ENCODE measurements at places on chromosomes 6 and 20.
A peak's percentile ranks its signal among the peaks of the same experiment; 100 is the strongest.

DNA sequence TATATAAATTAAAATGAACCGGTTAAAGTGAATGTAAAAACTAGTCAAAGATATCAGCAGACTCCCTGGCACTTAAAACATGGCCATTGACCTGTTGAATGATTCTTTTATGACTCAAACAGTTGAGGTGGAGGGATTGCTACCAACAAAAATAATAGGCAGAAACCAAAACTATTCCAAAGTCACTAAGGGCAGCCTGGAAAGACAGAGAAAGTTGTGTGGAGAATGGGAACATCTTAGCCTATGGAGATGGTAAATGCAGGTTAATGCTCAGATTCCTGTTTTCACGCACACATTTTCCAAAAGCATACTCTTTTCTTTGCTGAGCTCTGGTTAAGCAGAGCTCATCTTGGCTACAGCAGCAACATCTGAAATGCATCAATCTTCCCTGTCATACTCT is 553.5 kb downstream of the HACE1 start:
- DNase-seq, result no peak

DNA sequence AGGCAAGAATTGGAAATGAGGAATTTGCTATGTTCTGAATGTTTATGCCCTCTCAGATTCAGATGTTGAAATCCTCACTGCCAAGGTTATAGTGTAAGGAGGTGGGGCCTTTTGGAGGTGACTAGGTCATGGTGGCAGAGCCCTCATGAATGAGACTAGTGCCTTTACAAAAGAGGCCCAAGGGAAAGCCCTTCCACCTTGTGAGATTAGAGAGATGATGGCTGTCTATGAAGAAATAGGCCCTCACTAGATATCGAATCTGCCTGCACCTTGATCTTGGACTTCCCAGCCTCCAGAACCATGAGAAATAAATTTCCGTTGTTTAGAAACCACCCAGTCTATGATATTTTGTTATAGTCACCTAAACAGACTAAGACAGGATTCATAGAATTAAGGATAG is 10.4 kb downstream of the ASIP start:
- no peak for DNase-seq

GRCh38 chr20:53794529-53795115 is 201.0 kb upstream of the ZNF217 start:
- DNase-seq, result no peak

- DNase-seq, result peak; percentile 23
Observed at GRCh38 chr6:72699159-72699558, 77.3 kb downstream of the KCNQ5 start.

DNA sequence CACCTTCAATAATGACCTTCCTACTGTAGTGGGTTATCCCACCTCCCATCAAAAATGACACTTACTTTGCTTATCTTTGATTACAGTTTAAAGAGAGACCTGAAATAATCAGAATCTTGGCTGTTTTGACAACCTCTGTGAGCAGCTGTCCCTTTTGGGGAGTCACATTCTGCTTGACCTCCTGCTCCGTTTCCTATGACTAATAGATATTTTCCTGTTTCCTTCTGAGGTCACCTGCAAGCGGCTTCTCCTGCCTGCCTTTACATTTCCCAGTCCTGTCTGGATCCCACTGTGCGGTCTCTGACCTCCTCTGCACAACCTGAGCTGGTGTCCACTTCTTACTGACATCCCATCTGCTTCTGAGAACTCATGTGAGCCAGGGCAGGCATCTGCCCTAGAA is 54.2 kb downstream of the TRAM2 start:
- DNase-seq, result peak; percentile 50

DNA sequence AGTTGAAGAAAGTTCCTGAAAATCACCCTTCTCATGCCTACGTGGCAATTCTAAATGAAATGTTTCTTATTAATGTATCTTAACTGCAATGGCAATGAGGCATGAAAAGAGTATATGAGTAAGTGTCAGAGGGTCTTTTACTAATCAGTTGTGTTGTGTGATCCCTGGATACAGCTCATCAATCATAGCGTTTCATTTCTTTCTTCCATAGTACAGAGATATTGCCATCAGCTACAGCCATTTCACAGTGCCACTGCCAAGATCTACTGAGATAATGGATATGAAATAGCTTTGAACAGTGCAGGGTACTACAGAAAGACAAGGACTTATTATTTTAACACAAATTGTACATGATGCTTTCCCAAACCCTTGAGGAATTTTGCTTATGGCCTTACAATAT is 450.8 kb downstream of the KHDRBS2 start:
- no peak for DNase-seq

DNA sequence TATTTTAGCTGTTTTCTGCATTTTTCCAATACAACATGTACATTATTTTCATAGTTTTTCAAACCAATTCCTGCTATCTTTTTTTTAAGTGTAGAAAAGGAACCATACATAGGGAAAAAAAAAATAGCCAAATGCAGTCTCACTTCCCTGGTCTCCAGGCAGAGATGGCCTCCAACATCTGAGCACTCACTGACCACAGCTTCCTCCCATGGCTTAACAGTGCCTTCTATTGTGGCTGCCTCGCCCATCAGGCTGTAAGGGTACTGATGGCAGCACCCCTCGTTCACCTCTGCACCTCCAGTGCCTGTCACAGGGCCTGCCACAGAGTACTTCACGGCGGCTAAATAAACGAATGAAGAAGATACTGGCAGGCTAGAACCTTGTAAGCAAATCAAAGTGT is 591.1 kb downstream of the PTPRT start:
- DNase-seq, result no peak

GRCh38 chr20:20225325-20226043 is 142.4 kb upstream of the INSM1 start:
- no peak for DNase-seq

GRCh38 chr6:35166116-35166515 is 25.0 kb upstream of the TCP11 start:
- DNase-seq, result peak; percentile 26

- DNase-seq, result no peak
Observed at GRCh38 chr20:460707-461106, 1.6 kb downstream of the TBC1D20 start.

DNA sequence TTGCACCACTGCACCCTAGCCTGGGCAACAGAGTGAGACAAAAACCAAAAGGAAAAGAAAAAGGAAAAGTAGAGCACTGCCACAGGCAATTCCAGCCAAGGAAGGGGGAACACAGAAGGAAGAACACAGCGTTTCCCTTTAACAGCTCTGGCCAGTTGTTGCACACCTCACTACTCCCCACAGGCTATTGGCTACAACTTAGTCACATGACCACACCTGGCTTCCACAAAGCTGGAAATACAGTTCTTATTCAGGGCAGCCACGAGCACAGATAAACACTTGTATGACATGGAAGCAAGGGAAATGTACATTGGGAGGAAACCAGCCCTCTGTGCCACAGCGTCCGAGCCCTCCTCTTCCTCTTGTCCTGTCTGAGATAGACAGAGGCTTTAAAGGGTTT is 249.0 kb upstream of the JARID2 start:
- no peak for DNase-seq

DNA sequence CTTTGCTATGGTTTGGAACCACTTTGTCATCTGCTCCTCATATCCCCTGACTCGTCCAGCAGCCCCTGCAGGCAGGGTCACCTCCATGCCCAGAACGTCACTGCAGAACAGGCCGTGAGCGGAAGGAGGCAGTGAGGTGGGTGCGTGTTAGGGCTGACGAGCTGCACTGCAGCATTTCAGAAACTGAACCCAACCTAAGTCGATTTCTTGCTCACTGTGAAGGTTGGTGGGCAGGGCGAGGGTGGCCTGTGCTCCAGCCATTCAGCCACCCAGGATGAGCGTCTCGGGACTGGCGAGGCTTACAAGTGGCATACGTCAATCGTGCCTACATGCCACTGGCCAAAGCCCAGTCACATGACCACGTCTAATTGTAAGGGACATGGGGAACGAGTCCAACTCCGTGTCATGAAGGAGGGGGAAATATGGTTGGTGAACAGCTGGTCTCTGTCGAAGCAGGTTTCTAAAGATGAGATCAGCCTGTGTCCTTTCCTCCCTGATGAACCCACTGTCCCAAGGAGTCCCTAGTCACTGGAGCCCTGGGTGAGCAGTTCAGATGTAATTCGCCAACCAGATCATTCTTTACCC is 289.1 kb downstream of the TAF4 start:
- DNase-seq, result no peak

DNA sequence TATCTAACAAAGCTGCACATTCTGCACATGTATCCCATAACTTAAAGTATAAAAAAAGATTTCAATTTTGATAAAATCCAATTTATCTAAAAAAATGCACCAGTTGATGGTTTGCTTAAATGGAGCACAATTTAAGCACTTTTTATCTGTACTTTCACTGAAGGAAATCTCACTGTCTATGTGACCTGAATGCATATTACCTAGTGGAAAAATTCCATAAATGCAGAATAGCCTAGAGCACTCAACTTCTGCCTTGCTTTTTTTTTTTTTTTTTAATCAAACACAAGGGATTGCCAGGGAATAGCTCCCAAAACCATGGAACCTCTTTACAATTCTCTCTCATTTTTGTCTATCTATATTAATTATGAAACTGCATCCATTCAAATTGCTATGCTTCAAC is 80.4 kb downstream of the RFPL4B start:
- no peak for DNase-seq

- no peak for DNase-seq
Observed at GRCh38 chr6:21149470-21149869, 444.1 kb upstream of the SOX4 start.

DNA sequence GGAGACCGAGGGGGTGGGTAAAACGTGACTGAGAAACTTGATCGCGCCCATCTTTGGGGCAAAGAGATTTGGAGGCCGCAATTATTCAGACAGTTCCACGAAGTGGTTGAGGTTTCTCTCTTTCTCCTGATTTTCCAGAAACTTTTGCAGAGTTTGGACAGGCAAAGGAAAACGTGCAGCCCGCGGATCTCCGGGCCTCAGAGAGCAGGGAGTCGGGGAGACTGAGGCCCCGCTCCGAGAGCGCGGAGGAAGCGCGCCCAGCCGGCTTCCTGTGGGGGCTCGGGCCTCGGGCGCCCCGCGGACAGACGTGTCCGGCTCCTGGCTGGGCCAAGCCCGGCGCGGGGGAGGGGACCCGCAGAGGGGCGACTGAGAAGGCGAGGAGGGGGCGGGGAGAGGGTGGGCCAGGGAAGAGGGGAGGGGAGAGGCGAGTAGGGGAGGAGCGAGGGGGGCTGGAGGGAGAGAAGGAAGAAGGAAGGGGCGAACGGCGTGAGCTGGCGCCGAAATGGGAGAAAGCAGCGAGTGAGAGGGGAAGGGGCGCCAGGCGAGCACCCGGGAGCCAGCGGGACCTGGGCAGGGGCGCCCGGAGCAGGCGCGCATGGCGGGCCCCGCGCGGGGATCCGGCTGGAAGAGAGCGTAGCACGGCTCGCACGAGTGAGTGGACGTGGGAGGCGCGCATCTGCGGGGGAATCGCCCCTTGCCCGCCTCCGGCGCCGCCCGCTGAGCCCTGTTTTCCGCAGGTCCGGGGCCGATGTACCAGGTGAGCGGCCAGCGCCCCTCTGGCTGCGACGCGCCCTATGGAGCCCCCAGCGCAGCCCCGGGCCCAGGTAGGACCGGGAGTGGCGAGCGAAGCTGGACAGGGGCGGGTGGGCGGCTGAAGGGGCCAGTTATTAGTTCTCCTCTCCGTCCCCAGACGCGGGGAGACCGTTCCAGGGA is at the start of gene MDFI:
MDFI (plus strand) TSS at position 467 of the 933 bp plus-strand sequence; CDS start at position 749, 282 bp downstream.
- no peak for DNase-seq

DNA sequence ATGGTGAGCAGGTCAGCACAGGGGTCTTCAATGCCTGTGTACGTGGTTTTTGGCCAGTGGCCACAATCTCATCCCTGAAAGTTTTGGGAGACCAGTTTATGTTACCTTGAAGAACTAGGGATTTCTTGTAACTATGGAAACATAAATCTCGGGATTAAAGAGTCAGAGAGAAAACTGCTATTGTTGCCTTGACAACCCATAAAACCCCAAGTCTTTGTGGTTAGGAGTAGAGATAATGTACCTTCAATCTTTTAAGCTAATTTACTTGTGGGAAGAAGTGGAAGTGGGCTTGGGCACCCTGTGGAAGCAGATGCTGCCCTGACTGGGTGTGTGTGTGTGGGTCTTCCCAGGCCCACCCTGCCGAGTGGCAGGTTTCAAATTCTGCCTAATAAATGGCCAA is 46.1 kb upstream of the ZNF831 start:
- no peak for DNase-seq

DNA sequence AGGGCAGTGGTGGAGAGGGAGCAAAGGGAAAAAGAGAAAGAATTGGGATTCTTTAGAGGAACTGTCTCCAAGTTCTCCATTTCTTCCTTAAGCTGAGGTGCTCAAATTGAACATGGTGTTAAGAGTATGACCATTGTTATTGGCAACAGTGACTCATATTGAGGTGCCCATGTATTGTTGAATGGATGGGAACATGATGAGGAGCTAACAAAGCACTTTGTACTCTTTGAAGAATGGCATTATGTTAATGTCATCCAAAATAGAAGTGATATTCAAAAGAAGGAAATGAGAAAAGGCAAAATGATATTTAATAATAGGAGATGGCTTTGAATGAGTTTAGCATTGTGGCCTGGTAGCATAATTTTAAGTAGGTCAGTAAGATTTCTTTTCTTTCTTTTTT is 261.1 kb downstream of the QKI start:
- DNase-seq, result no peak

DNA sequence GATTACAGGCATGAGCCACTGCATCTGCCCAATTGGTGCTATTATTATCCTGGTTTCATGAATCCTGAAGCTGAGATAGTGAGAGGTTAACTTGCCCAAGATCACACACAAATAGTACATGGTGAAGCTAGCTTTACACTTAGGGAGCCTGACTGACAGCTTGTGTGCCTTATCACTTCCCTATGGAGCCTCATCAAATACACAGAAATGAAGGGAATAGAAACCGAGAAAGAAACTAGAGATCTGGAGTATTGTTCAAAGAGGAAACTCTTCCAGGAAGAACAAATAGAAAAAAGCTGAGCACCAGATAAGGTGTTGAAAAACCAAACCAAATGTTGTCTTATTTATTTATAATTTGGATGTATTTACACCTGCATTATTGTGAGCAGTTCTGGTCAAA is 155.0 kb upstream of the CITED2 start:
- DNase-seq, result no peak

GRCh38 chr6:50778696-50779095 is 40.0 kb upstream of the TFAP2B start:
- no peak for DNase-seq
